ENCODE measurements at places on chromosomes 4 and X. TPM values are rescaled to one million over a fixed set of nuclear protein-coding genes. Genes with fewer than 3 reads are reported as not detected.

DNA sequence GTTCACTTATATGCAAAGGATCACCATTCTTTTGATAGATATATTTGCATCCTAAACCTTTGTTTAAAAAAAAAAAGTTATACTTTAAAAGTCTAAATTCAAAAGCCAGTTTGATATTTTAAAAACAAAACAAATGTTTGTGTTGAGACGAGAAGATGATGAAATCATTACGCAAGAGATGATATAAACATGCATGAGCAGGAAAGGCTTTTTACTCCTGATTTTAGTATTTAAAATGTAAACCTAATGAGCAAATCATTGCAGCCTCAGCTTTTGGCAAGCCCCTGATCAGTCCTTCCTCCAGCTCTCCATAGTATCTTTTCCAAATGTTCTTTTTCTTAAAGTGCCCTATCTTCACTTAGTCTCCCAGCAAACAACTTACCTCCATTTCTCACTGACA, 115.6 kb downstream of the ARAP2 start:
- DNase-seq, result no peak

FAM156A gene
- 23.3 TPM for total RNA-seq

NHSL2 gene
- 1.6 TPM for total RNA-seq

HCCS gene
- 19.3 TPM for total RNA-seq

GRCh38 chr4:146029147-146029546, 90.5 kb upstream of the ZNF827 start:
- no peak for DNase-seq
